Bronchus fibroblast of lung (primary cell): ENCODE measurements at places on chromosomes 2 and 18. TPM values are rescaled to one million over a fixed set of nuclear protein-coding genes. Genes with fewer than 3 reads are reported as not detected.

The TMEM198 gene
- total RNA-seq = 0.74 and 1.2 TPM in 2 replicates

The DSG2 gene
- 11.0 and 11.9 TPM in 2 replicates for total RNA-seq

The KATNAL2 gene
- total RNA-seq = 1.5 and 1.7 TPM in 2 replicates

The REG1B gene
- not detected in 2 replicates for total RNA-seq

The FOXD4L1 gene
- total RNA-seq = not detected in 2 replicates

The OR6B2 gene
- not detected in 2 replicates for total RNA-seq

The RPL31 gene
- 885 and 989 TPM in 2 replicates for total RNA-seq

The TACR1 gene
- total RNA-seq = not detected in 2 replicates

The SH3YL1 gene
- 10.6 and 16.3 TPM in 2 replicates for total RNA-seq

The EFR3B gene
- total RNA-seq = 0.15 and 0.50 TPM in 2 replicates

The CCDC178 gene
- total RNA-seq = 0.59 TPM in 1 of 2 replicates, not detected in the other

The QPCT gene
- 1.0 and 1.5 TPM in 2 replicates for total RNA-seq

The OSBPL6 gene
- 2.9 and 3.4 TPM in 2 replicates for total RNA-seq

The SCYGR3 gene
- total RNA-seq = not detected in 2 replicates

The ABCB11 gene
- total RNA-seq = not detected in 2 replicates

The MAP2 gene
- total RNA-seq = 4.9 and 5.5 TPM in 2 replicates

The ASIC4 gene
- total RNA-seq = 0.34 TPM in 1 of 2 replicates, not detected in the other

The C2orf78 gene
- total RNA-seq = not detected in 2 replicates

The EMX1 gene
- total RNA-seq = not detected in 2 replicates

The AOX1 gene
- total RNA-seq = 27.8 and 36.7 TPM in 2 replicates

The CRYBA2 gene
- total RNA-seq = not detected in 2 replicates

The RAPH1 gene
- total RNA-seq = 3.6 and 6.2 TPM in 2 replicates

The MARCHF4 gene
- total RNA-seq = 0.67 and 1.2 TPM in 2 replicates

The LRRTM4 gene
- not detected in 2 replicates for total RNA-seq

The PLEKHM3 gene
- 4.2 and 6.1 TPM in 2 replicates for total RNA-seq

The CYP1B1 gene
- 81.6 and 86.6 TPM in 2 replicates for total RNA-seq
